Esophagus squamous epithelium (tissue), 5 donors: ENCODE measurements at places on chromosomes 6 and 20.

DNA sequence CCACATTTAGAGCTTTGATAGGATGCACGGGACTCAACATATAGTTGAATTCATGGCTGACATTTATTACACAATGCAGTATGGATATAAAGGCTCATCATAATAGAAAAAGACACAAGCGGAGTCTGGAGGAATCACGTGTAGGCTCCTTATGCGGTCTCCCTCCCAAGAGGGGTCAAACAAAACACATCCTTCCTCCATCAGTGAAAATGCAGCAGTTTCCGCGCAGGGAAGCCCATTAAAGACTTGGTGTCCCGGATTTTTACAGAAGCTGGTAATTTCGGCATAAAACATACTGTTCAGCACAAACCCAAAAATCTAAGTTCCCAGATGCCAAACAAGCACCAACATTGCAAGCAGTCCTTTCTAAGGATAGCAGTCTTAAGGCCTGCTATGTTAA is 1.1 kb downstream of the USP45 start:
- DNase-seq, result no peak

GRCh38 chr6:137102851-137103492 is 58.2 kb upstream of the IL20RA start:
- DNase-seq, result no peak

DNA sequence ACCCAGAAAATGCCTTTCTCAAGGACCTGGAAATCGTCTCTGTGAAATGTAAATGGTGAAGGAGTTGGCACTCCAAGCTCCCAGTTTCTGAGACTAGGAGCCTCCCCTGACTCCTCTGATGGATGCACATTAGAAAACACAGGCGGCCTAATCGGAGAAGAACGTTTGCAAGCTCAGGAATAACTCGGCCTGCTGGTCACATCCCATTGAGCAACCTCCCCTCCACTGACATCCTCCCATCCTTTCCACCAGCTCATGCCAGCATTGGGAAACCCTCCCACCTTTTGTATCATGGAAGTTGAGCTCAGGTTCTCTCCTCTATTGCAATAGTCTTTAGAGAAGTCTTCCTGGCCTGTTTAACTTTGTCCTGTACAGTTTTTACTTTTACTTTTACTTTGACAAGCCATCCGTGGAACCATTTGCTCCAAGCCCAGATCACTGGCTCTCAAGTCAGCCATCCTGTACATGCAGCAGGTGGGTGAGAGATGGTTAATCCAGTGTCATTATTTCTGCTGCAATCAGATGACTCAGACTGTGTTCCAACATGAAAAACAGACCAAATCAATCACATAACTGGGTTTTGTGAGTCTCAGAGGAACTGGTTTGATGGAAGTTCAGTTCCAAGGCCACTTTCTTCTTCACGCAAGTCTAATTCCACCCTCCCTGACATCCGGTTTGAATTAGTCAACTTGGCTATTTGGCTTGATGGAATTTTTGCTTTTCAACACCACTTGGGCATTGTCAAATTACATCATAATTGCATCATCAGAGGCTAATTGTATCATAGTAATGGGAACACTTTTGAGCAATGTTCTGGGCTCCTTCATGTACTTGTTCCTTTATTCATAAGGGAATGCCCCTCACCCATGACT is 619.4 kb upstream of the CDH4 start:
- no peak for DNase-seq

DNA sequence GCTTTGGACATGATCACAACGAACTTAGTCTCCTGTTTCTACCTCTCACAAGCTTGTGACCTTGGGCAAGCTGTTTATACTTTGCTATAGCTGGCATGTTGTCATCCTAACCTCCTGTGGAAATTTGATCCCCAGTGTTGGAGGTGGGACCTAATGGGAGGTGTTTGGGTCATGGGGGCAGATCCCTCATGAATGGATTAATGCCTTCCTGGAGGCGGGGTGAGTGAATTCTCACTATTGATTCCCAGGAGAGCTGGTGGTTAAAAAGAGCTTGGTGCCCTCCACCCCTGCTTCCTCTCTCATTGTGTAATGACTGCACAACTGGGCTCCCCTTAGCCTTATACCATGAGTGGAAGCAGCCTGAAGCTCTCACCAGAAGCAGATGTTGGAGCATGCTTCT is 228.9 kb downstream of the HIVEP2 start:
- no peak for DNase-seq

DNA sequence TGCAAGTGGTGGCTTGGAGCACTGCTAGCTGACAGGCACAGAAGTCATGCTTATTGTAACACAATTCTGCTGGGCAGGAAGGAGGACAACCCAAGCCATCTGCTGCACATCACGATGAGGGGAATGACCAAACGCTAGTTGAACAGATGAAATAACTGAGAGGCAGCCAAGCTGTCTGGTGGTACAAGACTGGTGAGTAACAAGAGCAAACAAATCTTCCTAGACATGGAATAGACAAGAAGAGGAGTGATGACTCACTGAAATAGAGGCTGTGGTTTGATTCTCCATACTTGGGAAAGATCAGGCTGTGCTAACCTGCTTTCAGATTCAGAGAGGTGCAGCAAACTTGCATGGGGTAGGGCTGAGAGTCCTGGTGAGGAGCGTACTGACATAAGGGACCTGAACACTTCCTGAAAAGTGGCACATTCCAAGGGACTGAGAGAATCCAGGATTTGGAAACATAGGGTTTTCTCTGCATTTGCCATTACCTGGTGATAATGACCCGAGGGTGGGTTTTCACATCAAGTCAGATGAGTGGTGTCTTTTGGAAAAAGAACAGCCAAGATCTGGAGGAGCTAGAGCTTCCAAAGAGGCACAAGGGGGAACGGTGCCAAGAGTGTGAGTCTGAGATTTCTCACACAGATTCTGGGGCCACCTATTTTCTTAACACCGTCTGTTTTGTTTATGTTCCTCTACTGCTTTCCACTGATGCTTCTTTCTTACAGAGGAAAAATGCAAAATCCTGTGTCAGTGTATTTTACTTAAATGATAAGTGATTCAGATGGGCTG is 60.0 kb downstream of the PRL start:
- DNase-seq, result no peak

DNA sequence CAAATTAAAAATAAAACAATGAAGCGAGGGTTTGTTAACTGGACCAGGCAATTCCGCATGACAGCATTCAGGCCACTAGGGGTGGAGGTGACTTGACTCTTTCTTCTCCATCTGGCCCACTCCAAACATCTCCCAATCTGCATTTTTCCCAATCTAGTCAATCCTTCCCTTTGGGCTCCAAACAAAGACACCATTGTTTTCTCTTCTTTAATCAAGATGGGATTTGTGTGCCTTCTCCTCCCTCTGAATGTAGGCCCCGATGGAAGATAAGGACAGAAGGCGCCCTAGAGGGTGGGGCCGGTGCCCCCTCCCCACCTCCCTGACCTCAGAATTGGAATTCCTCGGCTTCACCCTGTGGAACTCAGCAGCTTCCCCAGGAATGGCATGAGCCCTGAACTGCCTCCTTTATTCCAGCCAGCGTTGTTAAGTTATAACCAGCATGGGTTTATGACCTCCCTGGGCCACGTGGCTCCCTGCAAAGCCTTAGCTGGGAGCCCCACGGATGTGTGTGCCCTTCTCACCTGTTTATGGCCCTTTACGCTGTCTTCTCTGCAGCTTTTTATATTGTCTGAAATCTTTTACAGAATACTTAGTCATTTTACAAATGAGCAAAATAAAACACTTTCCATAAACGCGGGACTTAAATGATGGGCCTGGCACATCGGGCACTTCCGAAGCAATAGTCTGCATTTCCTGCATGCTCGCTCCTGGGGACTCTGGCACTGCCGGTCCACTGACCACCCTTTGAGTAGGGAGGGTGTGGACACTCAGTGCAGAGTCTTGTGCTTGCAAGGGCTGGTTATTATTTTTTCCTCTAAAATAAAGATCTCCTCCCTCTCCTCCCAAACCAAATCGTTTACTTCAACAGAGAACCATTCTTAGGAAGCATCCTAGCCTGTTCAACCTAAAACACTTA is 24.5 kb downstream of the OVOL2 start:
- DNase-seq, result no peak

GRCh38 chr6:169064194-169064593 is 189.5 kb downstream of the THBS2 start:
- DNase-seq, result no peak

GRCh38 chr20:611843-612185 is 1.7 kb upstream of the TCF15 start:
- DNase-seq, result no peak

DNA sequence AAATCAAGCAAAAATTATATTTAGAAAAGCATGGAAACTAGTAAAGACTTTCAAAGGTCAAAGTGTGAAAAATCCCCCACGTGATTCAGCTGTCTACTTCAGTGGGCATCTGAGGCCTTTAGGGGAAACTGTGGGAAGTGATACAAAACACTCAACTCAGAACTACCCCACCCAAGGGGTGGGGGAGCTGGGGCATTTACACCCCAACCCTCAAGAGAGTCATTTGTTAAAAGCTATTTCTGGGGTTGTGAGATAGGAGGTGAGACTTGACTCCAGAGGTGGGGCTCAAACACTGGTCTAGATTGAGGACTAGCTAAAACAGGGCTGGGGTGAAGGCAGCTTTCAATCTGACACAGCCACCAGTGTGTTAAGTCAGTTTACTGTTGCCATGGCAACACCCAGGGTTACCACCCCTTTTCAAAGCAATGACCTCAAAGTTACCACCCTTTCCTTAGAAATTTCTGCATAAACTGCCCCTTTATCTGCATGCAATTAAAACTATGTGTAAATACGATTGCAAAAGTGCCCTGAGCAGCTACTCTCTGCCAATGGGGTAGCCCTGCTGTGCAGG is 9.9 kb upstream of the GTSF1L start:
- DNase-seq, result no peak

GRCh38 chr6:13454286-13455221 is 32.8 kb downstream of the GFOD1 start:
- DNase-seq, result no peak

DNA sequence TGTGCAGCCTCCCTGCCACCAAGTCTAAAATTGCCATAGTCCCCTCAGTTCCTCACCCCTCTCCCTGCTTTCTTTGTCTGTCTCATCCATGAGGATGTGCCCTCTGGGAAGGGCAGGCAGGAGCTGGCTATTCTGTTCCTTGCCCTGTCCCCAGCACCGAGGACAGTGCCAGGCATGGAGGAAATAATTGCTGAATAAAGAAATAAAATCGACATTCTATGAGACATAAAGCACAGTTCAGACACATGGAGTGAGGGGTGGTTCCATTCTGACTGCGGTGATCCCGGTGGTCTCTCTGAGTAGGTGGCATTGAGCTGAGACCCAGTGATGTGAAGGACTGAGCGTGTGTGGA is 23.5 kb upstream of the NOL4L start:
- no peak for DNase-seq

DNA sequence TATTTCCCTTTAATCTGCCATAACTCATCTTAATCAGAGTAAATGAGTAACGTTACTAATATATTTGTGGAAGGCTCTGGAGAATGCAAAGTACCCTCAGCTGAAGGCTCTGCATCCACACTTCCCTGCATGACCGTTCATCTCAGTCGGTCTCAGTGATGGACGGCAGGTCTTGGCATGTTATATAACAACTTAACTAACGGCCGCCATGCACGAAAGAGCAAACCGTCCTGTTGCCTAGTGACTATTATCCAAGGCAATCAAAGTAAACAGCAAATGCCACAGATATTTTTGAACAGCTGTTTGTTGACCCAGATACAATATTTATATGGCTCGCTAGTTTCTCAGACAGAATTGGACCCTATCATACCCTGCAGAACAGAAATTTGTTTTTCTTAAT is 194.9 kb upstream of the SMLR1 start:
- DNase-seq, result no peak

- no peak for DNase-seq
Observed at GRCh38 chr20:30500829-30501440, 756.5 kb upstream of the DEFB115 start.
